ENCODE measurements at places on chromosomes 6 and 20.

GRCh38 chr20:39429726-39430125, 467.6 kb downstream of the DHX35 start:
- no peak for DNase-seq
- no peak overlapping the region for H3K4me3 ChIP-seq
- no peaks in the 10 kb centered on the region for H3K36me3 ChIP-seq
- H3K27me3 ChIP-seq: no peaks in the 10 kb centered on the region
- no peaks in the 10 kb centered on the region for H3K4me1 ChIP-seq
- no peak overlapping the region for H3K27ac ChIP-seq

DNA sequence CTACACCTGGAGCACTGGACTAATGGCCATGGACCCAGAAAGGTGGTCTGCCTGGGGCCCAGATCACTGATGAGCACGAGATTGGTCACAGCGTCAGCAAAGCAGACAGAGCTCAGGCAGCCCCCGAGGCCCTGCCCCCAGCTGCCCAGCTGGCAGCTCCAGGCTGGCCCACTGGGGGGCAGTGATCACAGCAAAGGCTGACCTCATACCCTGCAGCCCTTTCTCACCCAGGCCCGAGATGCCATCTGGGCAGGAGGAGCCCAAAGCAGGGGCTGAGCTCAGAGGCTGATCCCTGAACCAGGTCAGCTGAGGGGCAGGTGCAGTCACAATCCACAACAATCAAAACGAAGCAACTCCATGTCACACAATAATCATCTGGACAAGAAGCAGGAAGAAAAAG, 4.1 kb downstream of the MAP1LC3A start:
- H3K36me3 ChIP-seq: no peaks in the 10 kb centered on the region
- H3K27me3 ChIP-seq: no peaks in the 10 kb centered on the region
- H3K27ac ChIP-seq: no peak overlapping the region
- H3K4me3 ChIP-seq: no peak overlapping the region

GRCh38 chr6:126374372-126374771, 34.5 kb downstream of the CENPW start:
- H3K27ac ChIP-seq: no peak overlapping the region
- no peak for DNase-seq
- no peaks in the 10 kb centered on the region for H3K4me1 ChIP-seq
- no peaks in the 10 kb centered on the region for H3K36me3 ChIP-seq

- DNase-seq: no peak
- no peak overlapping the region for H3K4me3 ChIP-seq
- no peak overlapping the region for H3K27ac ChIP-seq
Measured at GRCh38 chr20:25489221-25489871, 81.9 kb downstream of the GINS1 start.

DNA sequence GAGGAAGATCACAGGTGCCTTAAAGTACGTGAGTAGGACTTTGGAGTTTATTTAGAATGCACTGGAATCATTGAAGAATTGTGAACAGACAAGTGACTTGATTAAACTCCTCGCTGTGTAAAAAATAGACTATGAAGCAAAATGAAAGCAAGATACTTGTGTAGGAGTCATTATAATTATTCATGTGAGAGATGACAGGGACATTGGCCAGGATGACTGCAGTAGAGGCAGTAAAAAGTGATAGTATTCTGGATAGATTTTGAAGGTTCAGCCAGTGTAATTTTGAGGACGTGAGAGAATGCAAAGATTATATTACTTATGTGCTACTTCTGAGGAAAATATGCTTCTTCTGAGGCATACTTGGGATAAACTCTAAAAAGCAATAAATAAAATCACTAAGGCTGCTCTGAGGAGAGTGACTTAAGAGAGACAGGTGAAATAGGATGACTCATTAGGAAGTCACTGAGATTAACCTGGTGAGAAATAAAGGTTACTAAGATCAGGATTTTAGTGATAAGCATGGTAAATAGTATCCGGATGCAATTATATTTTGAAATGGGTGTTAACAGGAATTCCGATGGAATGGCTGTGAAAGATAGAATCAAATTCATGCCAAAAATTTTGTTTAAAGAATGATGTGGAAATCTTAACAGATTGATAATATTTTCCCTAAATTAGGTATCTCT, 202.0 kb downstream of the CENPW start:
- no peaks in the 10 kb centered on the region for H3K27me3 ChIP-seq
- DNase-seq: no peak
- H3K27ac ChIP-seq: no peak overlapping the region
- no peak overlapping the region for H3K4me3 ChIP-seq

GRCh38 chr6:42440027-42440426, 11.7 kb downstream of the TRERF1 start:
- DNase-seq: no peak
- no peaks in the 10 kb centered on the region for H3K27me3 ChIP-seq
- no peaks in the 10 kb centered on the region for H3K36me3 ChIP-seq
- no peak overlapping the region for H3K4me3 ChIP-seq

GRCh38 chr6:24996269-24996836, 60.6 kb upstream of the RIPOR2 start:
- no peak overlapping the region for H3K4me3 ChIP-seq
- DNase-seq: no peak
- H3K27me3 ChIP-seq: no peaks in the 10 kb centered on the region
- H3K4me1 ChIP-seq: peaks cover 74% of the 10 kb centered on the region

- peaks cover 48% of the 10 kb centered on the region for H3K4me1 ChIP-seq
- no peak overlapping the region for H3K27ac ChIP-seq
- no peak for DNase-seq
- H3K4me3 ChIP-seq: no peak overlapping the region
- peaks cover 51% of the 10 kb centered on the region for H3K36me3 ChIP-seq
- no peaks in the 10 kb centered on the region for H3K27me3 ChIP-seq
Measured at GRCh38 chr20:59033616-59034165, 1.6 kb upstream of the ATP5F1E start.

- H3K27me3 ChIP-seq: no peaks in the 10 kb centered on the region
- no peaks in the 10 kb centered on the region for H3K36me3 ChIP-seq
- no peak for DNase-seq
- no peaks in the 10 kb centered on the region for H3K4me1 ChIP-seq
- no peak overlapping the region for H3K27ac ChIP-seq
Measured at GRCh38 chr6:158835616-158836221, 16.6 kb upstream of the EZR start.

DNA sequence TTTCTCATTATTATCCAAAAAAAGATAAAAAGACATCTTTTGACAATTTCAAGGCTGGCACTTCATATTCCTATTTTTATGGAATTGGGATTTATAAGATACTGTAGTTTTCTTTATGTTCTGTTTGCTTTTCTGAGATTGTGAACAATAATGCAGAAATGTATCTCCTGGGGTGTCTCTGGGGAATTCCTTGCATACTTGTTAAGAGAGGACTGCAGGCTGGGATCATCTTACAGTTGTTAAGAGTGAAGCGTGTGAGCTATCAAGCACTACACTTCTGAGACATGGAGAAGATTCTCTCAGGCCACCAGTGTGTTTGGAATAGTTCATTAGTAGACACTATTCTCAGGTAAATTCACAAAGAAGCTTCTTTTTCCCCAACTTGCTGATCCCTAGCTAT, 963.3 kb upstream of the GJE1 start:
- no peak overlapping the region for H3K27ac ChIP-seq
- DNase-seq: no peak
- H3K27me3 ChIP-seq: no peaks in the 10 kb centered on the region
- no peak overlapping the region for H3K4me3 ChIP-seq
- no peaks in the 10 kb centered on the region for H3K4me1 ChIP-seq
- no peaks in the 10 kb centered on the region for H3K36me3 ChIP-seq

- no peaks in the 10 kb centered on the region for H3K36me3 ChIP-seq
- no peak for DNase-seq
- H3K27ac ChIP-seq: no peak overlapping the region
- no peak overlapping the region for H3K4me3 ChIP-seq
Measured at GRCh38 chr20:24502661-24503060, 33.2 kb downstream of the SYNDIG1 start.

DNA sequence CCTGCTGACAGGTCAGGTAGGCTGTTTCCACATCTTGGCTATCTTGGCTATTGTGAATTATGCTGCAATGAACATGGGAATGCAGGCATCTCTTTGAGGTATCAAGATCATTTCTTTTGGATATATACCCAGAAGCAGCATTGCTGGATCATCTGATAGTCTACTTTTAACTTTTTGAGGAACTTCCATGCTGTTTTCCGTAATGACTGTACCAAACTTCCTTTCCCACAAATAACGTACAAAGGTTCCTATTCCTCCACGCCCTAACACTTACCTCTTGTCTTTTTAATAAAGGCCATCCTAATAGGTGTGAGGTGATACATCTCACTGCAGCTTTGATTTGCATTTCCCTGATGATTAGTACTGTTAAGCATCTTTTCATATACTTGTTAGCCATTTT, 338.7 kb upstream of the RUNX2 start:
- H3K4me1 ChIP-seq: no peaks in the 10 kb centered on the region
- no peaks in the 10 kb centered on the region for H3K36me3 ChIP-seq

- peaks cover 32% of the 10 kb centered on the region for H3K4me1 ChIP-seq
- H3K27ac ChIP-seq: peak overlapping the region; percentile 66
- H3K36me3 ChIP-seq: peaks cover 23% of the 10 kb centered on the region
- H3K27me3 ChIP-seq: no peaks in the 10 kb centered on the region
Measured at GRCh38 chr20:44959082-44959637, 1.0 kb downstream of the TOMM34 start.

GRCh38 chr6:85412911-85413430, 36.9 kb upstream of the NT5E start:
- H3K4me1 ChIP-seq: no peaks in the 10 kb centered on the region
- no peak overlapping the region for H3K27ac ChIP-seq
- H3K36me3 ChIP-seq: no peaks in the 10 kb centered on the region
- no peaks in the 10 kb centered on the region for H3K27me3 ChIP-seq
- no peak for DNase-seq

DNA sequence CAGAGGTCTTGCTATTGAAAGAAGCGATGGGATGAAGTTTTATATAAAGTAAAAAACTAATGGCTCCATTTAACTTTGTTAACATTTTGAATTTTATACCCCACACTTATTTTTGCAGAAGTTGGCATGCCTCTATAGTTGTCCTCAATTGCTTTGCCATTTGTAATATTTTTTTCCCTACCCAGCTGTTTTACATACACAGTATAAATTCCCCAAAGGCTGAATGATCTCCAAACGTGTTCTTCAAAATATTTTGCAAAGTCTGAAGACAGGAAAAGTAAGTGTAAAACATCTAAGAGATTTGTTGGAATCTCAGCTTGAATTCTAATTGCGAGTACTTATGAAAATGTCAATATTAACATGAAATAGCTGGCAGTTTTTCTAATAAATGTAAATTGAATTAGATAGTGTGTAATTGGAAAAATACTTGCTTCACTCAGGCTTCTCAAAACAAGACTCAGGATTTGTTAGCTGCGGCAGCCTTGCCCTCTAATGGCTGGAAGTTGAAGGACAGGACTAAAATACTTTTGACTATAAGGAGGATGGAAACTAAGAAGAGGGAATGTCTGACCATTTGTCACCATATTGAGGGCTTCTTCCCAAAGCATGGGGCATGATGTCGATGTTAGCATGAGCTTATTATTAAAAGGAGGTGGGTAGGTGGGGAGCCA, 226.8 kb downstream of the UST start:
- no peak overlapping the region for H3K27ac ChIP-seq
- H3K36me3 ChIP-seq: no peaks in the 10 kb centered on the region
- H3K4me3 ChIP-seq: no peak overlapping the region
- no peaks in the 10 kb centered on the region for H3K4me1 ChIP-seq
- no peaks in the 10 kb centered on the region for H3K27me3 ChIP-seq
- no peak for DNase-seq

DNA sequence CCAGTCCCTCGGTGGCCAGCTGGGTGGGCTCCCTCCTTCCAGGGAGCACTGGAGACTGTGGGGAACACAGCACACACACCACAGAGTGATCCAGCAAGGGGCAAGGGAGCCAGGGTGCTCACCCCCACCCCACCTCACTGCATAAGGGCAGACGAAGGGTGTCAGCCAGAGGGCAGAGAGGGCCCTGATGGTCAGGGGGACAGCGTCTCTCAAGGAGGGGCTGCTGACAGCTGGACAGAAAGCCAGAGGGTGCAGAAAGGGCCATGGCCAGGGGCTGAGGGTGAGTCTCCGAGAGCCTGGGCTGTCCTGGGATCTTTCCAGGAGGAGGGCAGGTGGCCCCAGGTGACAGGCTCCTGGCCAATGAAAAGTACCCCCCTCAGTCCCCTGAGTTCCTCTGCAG, 73.4 kb upstream of the PMEPA1 start:
- DNase-seq: no peak
- H3K36me3 ChIP-seq: no peaks in the 10 kb centered on the region
- H3K27ac ChIP-seq: no peak overlapping the region
- no peaks in the 10 kb centered on the region for H3K27me3 ChIP-seq

GRCh38 chr6:29791162-29791561, 36.5 kb upstream of the HLA-G start:
- H3K4me3 ChIP-seq: no peak overlapping the region
- H3K27me3 ChIP-seq: no peaks in the 10 kb centered on the region
- H3K36me3 ChIP-seq: no peaks in the 10 kb centered on the region
- H3K27ac ChIP-seq: no peak overlapping the region
- no peak for DNase-seq

GRCh38 chr6:49430866-49431265, 32.2 kb downstream of the MMUT start:
- no peak overlapping the region for H3K4me3 ChIP-seq
- H3K36me3 ChIP-seq: peaks cover 27% of the 10 kb centered on the region
- no peak for DNase-seq
- H3K4me1 ChIP-seq: no peaks in the 10 kb centered on the region

- no peak overlapping the region for H3K4me3 ChIP-seq
- H3K4me1 ChIP-seq: no peaks in the 10 kb centered on the region
- no peak for DNase-seq
- H3K36me3 ChIP-seq: no peaks in the 10 kb centered on the region
Measured at GRCh38 chr6:12543953-12544352, 172.6 kb upstream of the PHACTR1 start.

DNA sequence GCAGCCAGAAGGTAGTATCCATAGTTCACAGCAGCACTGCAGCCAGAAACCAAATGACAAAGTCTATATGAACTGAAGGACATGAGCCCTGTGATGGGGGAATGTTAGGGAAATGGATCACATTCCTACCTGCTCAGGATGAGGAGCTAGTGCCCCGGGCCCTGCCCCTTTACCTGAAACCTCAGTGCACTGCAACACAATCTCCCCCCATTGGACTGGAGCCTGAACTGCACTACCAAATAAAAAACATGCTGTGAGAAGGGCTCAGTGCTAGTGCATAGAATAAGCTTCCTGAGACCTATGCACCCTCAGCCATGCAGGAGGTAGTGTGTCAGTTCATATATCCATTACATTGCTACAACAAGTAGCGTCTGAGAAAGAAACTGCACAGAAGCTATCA, 477.8 kb downstream of the HACE1 start:
- H3K4me3 ChIP-seq: no peak overlapping the region
- DNase-seq: no peak
- H3K27me3 ChIP-seq: no peaks in the 10 kb centered on the region
- H3K27ac ChIP-seq: no peak overlapping the region

- no peaks in the 10 kb centered on the region for H3K4me1 ChIP-seq
- no peaks in the 10 kb centered on the region for H3K27me3 ChIP-seq
- no peak overlapping the region for H3K27ac ChIP-seq
- H3K4me3 ChIP-seq: no peak overlapping the region
- H3K36me3 ChIP-seq: no peaks in the 10 kb centered on the region
- no peak for DNase-seq
Measured at GRCh38 chr6:11772109-11772825, 6.3 kb downstream of the ADTRP start.

- H3K36me3 ChIP-seq: no peaks in the 10 kb centered on the region
- no peak overlapping the region for H3K27ac ChIP-seq
- H3K27me3 ChIP-seq: no peaks in the 10 kb centered on the region
- H3K4me1 ChIP-seq: no peaks in the 10 kb centered on the region
Measured at GRCh38 chr6:71268735-71269437, 19.7 kb upstream of the OGFRL1 start.
